ENCODE measurements at places on chromosomes 2 and 18.

GRCh38 chr2:176099728-176100546, at the start of gene HOXD12:
Gene HOXD12, plus strand, starts transcription at chr2:176099795. Its CDS starts 7 bp downstream, at chr2:176099802.
- no peak for DNase-seq

DNA sequence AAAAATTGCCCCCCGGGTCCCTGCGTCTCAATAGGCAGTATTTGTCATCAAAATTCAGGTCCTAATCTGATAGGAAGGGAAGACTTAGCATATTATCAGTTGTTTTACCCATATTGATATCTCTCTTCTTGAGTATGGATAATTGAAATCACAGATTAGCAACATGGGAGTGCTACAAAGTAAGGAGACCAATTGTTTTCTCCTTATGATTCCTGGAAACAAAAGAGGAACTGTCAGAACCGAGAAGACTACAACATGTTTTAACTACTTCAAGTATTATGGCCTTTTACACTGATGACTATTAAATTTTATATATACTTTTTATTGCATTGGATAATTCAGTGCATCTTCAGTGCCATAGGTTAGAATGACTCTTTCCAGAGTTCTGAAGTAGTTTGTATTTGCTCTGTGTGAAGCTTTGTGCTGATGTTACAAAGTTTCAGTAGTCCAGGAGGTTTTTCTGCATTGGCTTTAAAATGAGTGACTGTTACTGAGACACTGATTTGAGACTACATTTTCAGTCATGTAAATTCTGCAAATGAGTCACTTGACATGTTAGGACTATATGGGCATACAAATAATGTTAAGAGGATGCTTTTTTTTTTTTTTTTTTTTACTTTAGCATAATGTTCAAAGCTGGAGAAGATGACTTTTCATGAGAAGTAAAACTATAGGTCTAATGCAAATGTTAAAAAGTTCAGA, 19.7 kb upstream of the TLK1 start:
- no peak for DNase-seq

DNA sequence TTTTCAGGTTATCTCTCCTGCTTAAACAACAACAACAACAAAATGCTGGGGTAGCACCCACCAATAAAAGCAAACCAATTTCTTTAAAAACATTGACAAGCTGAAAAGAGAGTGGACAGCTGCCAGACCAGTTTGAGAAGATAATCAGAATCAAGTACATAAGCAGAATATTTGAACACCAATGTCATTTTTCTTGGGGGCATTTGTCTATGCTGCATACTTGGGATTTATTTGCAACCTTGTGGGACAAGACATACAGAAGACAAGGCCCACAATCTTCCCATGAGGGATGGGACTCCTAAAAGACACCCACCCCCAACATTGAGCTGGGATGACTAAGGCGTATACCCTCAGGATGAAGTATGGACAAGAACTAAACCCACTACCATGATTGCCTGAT, 62.2 kb upstream of the NXPH2 start:
- DNase-seq, result no peak

DNA sequence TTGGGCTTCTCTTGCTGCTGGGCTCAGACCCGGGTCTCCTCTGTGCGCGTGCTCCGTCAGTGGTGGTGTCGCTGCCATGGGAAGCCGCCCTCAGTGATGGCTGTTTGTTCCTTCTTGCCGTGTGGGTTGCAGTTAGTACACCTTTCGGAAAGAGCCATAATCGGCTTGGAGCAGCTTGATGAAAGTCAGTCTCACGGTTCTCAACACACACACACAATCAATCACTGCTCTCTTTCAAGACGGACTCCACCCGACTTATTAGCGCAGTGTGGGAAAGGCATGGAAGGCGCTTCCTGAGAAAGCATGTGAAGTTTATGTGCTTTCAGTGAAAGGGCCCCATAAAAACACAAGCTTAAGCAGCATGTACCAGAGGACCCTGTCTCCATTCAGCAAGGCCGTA, 64.1 kb downstream of the SOX11 start:
- DNase-seq, result no peak

GRCh38 chr18:8705961-8706790, 820 bp downstream of the MTCL1 start:
- DNase-seq, result no peak

DNA sequence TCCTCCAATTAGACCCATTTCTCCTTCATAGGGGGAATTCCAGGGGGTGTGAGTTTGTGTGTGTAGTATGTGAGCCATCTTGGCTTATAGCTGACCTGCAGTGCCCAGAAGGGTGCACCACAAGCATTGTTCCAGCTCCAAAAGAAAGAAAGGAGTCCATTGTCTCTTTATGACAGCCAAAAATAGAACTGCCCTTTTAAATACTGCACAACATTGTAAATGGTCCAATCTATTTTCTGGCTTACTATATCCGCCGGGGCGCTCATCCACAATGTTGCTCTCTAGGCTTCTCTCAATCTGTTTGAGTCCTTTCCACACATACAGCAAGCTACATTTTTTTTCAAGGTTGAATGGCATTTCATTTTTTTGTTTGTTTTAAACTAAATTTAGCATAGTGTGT, 517.5 kb downstream of the STK39 start:
- DNase-seq, result no peak

- DNase-seq, result no peak
Measured at GRCh38 chr2:42932271-42933151, 140.1 kb upstream of the HAAO start.

DNA sequence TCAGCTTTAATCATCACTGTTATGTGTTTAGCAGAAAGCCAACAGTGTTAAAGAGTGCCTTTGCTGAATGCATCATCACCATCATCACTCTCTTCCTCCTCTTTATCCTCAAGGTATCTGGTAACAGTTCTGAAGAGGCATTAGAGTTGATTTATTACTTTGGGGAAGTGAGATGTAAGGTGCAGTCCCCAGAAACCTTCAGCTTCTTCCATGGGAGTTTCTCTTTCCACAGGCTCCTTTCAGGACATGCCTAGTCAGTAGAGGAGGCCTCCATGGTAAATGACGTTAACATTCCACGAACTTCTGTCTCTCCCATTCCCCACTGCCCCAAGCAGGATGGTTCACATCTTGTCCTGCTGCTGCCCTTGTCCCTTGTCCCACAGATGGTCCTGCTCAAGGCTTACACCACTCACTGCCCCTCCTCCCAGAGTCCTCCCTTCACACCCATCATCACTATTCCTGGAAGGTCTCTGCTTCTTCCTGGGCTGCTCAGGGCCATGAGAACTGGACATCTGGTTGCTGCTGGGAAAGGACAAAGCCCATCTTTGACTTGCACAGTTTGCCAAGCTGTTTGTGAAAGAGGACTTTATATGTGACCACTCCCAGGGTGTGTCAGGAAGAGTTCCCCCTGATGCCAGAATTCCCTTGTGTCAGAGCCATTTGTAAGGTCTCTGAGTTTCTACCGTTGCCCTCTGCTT, 5.3 kb upstream of the REG1A start:
- no peak for DNase-seq

GRCh38 chr18:63306819-63307550, 12.6 kb downstream of the BCL2 start:
- no peak for DNase-seq

DNA sequence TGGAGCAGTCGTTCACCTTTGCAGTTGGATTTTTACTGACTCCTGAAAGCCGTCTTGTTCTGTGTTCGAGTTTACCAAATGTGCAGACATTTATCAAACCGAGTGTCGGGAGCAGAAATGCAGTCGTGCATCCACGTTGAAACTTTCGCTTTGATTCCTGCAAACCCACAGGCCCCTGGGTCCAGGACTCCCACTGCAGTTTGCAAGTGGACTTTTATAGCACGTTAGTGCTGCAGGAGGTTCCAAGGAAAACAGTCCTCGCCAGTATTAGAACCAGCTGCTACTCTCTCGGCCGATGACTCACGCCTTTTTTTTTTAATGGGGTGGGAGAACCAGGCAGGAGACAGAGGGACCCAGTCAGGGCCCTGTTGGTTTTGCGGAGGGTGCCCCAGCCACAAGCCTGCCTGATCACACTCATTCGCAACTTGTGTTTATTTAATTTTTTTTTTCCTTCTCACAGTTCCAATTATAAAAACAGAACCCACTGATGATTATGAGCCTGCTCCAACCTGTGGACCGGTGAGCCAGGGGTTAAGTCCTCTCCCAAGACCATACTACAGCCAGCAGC, 90.1 kb downstream of the NFATC1 start:
- no peak for DNase-seq

- DNase-seq, result no peak
Measured at GRCh38 chr2:128640166-128640844, 321.6 kb upstream of the HS6ST1 start.

GRCh38 chr2:100470898-100471514, 724 bp downstream of the NMS start:
- no peak for DNase-seq

DNA sequence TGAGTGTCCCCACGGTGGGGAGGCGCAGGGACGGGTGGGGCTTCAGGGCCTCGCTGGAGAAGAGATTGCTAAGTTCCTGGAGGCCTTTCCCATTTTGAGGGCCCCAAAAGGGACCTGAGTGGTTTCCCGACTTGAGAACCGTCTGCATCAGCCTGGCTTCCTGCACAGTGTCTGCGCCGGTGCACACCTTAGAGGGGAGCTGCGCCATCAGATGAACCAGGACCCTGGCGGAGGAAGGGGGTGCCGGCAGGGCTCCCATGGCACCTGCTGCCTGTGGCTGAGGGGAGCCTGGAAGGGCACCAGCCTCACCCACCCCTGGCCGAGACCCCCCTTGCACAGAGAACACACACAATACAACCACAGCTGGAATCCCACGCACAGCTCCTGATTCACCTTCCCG, 465.1 kb upstream of the MYT1L start:
- DNase-seq, result no peak

- DNase-seq, result peak; percentile 56
Measured at GRCh38 chr2:113174376-113174750, 592 bp downstream of the PSD4 start.

DNA sequence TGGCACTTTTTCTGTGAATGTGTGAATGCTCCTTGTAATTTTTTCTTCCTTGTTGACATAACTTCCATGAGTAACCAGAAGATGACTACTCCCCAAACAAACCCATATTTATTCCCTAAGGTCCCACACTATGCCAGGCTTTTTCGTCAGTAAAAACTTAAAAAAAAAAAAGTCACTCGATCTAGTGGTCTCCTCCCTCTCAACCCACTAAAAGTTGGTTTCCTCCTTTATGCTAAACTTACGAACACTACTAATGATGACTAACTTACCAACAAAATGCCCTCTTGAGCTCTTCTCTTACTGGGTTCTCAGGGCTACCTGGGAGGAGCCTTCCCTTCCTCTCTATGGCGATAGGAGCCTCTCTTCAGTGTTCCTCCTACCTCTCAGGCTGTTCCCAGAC, 18.2 kb downstream of the ACVR1 start:
- DNase-seq, result no peak

DNA sequence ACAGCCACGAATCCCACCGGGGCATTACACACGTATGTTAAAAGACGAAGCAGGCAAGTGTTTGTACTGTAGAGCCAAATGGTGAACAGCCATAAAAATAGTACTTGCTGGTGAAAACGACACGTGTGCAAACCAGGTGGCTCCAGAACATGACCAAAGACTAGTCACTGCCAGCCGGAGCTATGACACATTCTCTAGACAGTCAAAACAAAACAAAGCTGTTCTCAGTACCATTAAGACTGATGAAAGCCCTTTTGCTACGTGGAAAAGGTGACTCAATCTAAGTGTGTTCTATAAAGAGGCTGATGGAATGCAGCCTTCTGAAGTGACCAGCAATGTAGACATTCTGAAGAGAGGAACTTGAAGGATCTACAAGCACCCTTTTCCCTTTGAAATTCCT, 367.7 kb upstream of the NETO1 start:
- peak; percentile 3 for DNase-seq

GRCh38 chr2:193523662-193524061, 1328.9 kb upstream of the TMEFF2 start:
- DNase-seq, result no peak
